ENCODE measurements at places on chromosomes 2 and 18.

DNA sequence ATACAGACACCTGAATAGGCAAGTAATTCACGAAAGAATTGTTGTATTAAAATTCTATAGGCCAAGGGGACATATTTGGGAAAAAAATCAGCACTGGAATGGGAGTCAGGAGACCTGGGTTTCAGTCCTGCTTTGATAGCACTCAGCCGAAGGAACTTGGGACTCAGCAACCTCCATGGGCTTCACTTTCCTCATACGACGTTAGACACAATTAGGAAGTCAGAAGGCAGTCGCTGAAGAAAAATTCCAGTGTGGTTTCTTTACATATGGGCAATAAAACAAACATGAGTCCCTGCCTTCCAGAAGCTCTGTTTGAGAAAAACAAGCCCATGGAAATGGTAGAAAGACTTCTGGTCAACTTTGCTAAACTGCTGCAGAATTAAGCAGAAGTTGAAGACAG, 15.1 kb upstream of the CYRIA start:
- no peak for DNase-seq

DNA sequence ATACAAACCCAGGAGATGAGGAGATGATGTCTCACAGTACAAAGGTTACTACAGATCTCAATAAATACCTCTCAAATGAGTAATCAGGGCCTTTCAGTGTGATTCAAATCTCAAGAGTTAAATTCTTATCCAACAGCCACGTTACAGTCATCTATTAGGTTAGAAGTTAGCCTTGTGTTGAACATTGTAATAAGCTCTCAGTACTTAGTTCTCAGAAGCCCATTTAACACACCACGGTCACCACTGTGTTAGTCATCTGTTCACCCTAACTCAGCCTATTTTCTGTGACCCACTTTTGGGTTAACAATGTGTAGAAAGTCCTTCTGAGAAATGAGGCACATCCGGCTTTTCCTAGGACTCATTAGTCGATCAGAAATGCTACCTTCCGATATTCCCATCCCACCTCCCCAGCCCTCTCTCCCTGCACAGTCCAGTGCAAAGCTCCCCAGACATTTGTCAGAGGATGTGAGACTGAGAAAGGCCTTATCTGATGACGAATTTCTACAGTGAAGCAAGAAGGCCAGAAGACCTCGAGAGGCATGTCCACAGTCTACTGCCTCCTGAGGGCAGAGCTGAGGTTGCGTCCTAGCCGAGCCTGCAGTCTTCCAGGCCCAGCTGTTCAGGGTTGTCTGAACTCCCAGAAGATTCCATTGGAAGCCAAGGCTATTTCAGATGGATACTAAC, 92.6 kb downstream of the ACTR2 start:
- DNase-seq, result peak; percentile 91

- DNase-seq, result no peak
These were observed 928.5 kb downstream of the DCC start for GRCh38 chr18:53268455-53268854.

DNA sequence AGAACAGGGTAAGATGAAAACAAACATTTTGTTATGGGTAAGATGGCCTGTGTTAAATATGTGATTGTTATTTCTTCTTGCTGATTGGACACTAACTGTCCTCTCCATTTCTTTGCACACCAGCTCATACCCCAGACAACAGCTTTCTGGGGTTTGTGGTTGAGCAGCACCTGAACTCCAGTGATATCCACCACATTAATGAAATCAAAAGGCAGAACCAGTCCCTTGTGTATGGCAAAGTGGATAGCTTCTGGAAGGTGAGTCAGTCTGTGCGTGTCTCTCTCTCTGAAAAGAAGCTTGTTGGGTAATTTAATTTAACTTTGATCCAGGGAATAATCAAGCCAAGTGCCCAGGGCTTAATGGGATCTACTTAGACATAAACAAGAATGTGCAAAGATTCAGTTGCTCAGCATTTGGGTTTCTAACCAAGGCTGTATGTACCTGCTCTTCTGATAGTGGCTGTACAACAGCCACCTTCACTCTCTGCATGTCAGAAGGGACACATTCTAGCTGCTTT, 108.3 kb downstream of the MGAT5 start:
- DNase-seq, result no peak

DNA sequence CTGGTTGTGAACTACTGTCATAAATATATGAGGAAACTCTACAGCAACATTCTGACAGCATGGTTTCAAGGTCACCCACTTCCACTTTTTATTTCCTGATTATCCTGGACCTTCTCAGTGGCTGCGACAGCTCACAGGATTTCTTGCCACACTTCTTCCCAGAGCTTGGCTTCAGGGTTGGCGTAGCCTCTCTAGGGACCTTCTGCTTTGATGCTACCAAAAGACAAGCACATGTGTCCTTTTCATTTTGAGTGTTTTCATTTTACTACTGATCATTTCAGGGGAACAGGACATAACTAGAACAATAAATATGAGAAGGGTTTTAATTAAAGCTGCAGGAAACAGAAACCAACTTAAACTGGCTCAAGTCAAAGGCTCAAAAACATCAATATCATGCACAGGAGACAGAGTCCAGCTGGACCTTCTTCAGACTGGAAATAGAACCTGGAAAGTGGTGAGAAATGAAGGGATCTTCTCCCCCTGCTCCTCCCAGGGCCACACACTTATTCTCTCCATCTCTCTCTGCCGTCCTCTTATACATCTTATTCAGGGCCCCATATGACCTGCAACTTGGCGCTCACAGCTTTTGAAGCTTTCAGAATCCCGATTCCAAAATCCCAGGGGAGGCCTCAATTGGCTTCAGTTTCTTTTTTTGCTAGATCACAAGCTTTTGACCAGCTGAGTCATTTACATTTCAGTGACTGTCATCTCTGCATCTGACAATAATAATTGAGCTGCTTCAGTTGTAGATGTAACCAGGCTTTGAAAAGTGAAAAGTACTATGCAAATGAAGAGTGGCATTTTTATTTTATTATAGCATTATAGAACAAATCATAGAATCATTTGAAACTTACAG, 9.7 kb downstream of the VIT start:
- DNase-seq, result no peak

GRCh38 chr2:153476816-153477635, 1.5 kb downstream of the RPRM start:
- no peak for DNase-seq

GRCh38 chr18:70421471-70422390, 132.9 kb downstream of the SOCS6 start:
- DNase-seq, result peak; percentile 89

- DNase-seq, result no peak
These were observed 15.8 kb downstream of the INPP5D start for GRCh38 chr2:233075966-233076339.

DNA sequence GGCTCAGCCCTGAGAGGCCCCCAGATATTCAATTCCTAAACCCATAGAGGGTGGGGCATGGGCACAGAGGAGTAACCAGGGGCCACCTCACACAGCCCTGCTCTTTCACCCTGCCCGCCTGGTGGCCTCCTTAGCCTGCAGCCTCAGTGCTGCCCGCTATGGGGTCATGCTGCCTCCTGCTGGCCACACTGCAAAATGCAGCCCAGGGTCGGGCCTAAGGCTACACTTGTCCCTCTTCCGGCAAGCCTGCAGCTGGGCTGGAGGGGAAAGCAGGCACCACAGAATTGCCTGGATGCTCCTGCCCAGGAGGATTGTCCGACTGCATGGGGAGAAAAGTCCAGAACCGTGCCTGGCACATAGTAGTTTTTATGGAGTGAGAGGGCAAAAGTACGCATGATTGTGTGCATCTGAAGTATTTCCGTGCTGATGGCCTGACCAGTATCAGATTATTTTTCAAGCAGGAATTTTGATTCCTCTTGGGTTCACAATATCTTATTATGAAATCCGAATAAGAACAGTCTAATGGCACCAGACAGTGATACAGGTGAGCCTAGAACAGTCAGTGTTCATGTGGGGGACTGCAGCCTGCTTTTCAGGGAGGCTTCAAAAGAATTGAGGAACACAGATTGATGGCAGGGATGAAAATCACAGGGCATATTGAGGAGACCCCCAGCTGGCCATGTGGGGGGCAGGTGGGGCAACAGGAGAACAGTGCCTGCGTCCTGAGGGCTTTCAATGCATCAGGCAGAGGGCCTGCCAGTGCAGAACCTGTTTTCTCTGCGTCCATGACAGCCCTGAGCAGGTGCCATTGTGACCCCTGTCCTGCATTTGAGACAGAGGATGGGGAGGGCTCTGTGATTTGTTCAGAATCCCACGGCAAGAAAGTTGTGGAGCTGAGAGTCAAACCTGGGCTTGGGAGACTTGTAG, 51.2 kb upstream of the ALPP start:
- DNase-seq, result no peak

- DNase-seq, result no peak
These were observed 744.8 kb upstream of the ID2 start for GRCh38 chr2:7937082-7937481.

GRCh38 chr2:66853585-66853984, 418.7 kb downstream of the MEIS1 start:
- DNase-seq, result no peak

GRCh38 chr2:238771218-238771617, 76.7 kb upstream of the TWIST2 start:
- peak; percentile 5 for DNase-seq

DNA sequence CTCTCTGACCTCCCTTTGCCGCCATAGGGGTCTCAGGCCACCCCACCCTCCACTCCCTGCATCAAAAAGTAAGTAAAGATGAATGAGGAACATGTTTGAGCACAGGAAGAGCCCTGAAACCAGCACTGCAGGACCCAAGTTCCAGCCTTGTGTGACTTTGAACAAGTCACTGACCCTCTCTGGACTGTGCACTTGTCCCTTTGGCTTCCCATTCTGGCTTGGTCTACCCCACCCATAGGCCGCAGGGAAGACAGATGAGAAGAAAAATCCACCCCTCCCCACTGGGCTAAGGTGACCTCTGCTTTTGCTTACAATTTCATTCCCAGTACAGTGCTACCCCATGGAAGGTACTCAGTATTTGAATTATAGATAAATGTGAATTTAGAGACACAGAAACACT, 43.8 kb downstream of the TMEM17 start:
- no peak for DNase-seq

GRCh38 chr18:48453330-48454066, 44.3 kb upstream of the ZBTB7C start:
- peak; percentile 70 for DNase-seq

GRCh38 chr18:52278191-52278590, 61.8 kb upstream of the DCC start:
- no peak for DNase-seq

DNA sequence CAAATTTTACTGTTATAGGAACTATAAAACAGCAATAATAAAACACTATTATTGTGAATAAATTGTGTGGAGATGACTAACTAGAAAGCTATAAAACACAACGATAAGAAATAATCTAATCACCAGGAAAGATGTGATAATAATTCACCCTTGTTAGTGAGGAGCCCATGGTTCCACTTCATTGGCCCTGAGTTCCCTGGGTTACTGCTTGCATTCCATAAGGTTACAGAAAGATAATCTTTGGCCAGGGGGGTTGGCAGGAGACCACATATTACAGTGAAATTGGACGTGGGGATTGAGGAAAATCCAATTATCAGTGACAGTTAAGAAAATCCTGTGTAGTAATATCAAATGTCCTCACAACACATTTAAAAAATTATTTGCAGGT, 2.5 kb upstream of the CPO start:
- no peak for DNase-seq

DNA sequence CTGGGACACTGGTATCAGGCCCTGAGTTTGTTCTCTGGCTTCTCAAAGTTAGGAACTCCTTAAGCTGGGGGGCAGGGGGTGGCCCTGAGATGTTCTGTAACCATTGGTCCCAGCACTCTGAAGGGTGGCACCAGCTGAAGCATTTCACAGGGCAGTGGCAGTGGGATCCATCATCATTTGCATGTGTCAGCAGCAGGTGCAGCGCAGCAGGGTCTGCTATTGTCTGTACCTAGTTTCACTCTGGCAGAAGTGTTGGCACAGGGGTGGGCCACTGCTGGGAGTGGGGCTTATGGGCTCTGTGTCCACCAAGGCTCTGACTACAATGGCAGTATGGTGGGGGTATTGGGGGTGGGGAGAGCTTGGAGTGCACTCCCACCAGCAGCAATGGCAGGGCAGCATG, 460.4 kb upstream of the ZNF804A start:
- no peak for DNase-seq

DNA sequence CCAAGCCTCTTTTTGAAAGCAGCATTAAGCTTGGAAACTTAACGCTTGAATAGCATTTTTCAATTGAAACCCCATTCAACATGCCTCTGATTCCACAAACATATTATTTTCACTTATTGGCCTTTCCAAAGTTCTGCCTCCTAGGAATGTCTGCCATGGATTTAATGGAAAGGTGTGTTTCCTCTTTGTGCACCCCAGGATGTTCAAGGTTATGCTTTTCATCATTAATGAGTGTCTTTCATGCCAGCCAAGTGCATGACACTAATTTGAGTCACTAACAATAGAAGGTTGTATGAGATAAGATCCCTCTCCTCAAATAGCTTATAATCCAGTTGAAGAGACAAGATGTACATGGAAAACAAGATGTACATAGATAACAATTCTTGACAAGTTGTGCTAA, 84.7 kb downstream of the ALPK2 start:
- no peak for DNase-seq

DNA sequence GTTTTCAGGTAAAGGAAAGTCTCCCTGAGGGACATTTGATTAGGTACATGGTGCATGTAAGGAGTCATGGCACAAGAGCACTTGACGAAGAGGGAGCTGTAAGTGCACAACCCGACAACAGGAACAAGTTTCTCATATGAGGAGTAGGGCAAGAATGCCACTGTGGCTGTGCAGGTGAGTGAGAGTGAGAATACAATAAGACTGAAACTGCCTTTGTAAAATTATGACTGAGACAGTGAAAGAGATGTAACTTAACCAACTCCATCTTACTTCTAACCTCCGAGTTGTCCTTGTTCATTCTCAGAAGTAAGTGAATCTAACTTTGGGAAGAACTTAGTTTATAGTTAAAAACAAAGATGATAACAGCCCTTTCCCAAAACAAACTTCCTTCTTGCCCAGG, 1025.8 kb upstream of the CNTNAP5 start:
- no peak for DNase-seq

- no peak for DNase-seq
These were observed 158.6 kb upstream of the LTBP1 start for GRCh38 chr2:32788114-32788513.

DNA sequence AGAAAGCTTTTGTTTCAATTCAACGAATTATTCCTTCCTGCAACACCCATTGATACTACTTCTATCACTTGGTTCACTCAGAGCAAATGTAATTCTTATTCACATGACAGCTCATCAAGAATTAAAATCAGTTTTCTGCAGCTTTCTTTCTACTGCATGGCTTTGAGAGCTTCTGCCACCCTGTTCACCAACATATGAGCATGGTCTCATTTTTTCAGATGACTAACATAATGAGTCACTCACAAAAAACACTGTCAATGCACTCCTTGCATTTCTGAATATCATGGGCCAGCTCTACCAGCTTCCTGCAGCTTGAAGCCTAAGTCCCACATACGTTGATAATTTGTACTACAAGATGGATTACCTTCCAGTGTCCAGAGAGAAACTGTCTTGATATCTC, 342.9 kb downstream of the LRATD1 start:
- no peak for DNase-seq

- DNase-seq, result no peak
These were observed 485.1 kb downstream of the THSD7B start for GRCh38 chr2:137250401-137250800.

- no peak for DNase-seq
These were observed 826.8 kb downstream of the TRIB2 start for GRCh38 chr2:13543550-13543949.

GRCh38 chr2:211879323-211879722, 659.3 kb downstream of the ERBB4 start:
- no peak for DNase-seq

Data from LoVo (cell line).